ENCODE measurements at places on chromosomes 5 and 9. TPM values are rescaled to one million over a fixed set of nuclear protein-coding genes. Genes with fewer than 3 reads are reported as not detected.

CTXN3 gene
- not detected for total RNA-seq

NAIP gene
- 1.7 TPM for total RNA-seq

KLF9 gene
- total RNA-seq: 11.4 TPM

IL31RA gene
- total RNA-seq: 0.90 TPM

ADRA1B gene
- 0.56 TPM for total RNA-seq

LCP2 gene
- total RNA-seq: not detected

ENTPD2 gene
- total RNA-seq: not detected

FOXD4L3 gene
- total RNA-seq: not detected

AMACR gene
- 10.0 TPM for total RNA-seq

CNTLN gene
- 5.9 TPM for total RNA-seq

VCP gene
- total RNA-seq: 516 TPM

IFNA21 gene
- not detected for total RNA-seq

DNA sequence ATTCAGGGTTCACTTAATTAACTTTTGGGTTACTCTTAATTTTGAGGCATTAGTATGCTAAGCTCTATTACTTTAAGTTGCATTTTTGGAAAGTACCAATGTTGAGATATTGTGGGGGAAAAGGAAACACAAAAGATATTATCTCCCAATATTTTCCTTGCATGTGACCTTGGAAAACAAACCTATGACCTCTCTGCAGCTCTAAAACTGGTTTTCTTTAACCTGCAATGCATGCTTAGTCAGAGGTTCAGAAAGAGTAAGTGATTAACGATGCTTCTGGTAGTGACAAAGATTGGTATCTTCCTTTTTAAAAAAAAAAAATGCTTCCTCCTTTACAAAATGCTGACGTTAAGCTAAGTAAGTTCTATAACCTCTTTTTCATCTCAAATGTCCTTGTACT lies 44.9 kb upstream of the CDH18 start:
- DNase-seq: no peak

- no peak for DNase-seq
These were observed 5.4 kb upstream of the PRR7 start for GRCh38 chr5:177440990-177441780.

GRCh38 chr5:72366324-72366976 lies 46.3 kb downstream of the PTCD2 start:
- DNase-seq: peak; percentile 80

- DNase-seq: no peak
These were observed 68.5 kb downstream of the FOXD1 start for GRCh38 chr5:73380041-73380440.

DNA sequence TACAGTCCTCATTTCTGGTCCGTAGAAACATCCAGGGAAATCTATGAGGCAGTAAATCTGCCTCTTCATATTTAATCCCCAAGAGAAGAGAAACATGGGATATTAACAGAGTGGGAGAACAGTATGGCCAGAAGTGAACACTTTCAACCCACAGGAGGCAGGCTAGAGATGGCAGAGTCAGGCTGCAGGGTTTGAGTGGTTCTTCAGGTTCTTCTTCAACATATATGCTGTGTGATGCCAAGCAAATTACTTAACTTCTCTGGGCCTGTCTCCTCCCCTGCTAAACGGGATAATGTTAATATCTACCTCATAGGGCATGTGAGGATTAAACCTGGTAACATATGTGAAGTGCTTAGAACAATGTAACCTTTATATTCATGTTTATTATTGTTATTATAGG lies 321.8 kb downstream of the PSAT1 start:
- DNase-seq: no peak

- no peak for DNase-seq
These were observed 158.7 kb upstream of the HMHB1 start for GRCh38 chr5:143653256-143653655.

- no peak for DNase-seq
These were observed 1.3 kb downstream of the SEC16A start for GRCh38 chr9:136481558-136481957.

DNA sequence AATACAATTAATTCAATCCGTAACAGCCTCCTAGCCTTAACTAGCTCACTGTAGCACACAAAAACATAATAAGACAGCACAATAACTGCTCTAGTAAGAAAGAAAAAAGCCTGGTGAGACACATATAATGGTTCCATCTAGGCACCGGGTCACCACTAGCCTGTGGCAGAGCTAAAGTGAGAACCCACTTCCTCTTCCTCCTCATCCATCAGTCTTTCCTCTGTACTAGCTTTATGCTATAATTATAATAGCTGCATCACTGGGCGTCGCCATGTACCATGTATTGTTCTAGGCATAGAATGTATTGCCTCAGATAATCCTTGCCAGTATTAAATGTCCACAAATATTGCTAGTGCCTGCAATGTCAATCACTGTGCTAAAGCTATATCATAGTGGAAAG lies 23.1 kb downstream of the ADRB2 start:
- no peak for DNase-seq

DNA sequence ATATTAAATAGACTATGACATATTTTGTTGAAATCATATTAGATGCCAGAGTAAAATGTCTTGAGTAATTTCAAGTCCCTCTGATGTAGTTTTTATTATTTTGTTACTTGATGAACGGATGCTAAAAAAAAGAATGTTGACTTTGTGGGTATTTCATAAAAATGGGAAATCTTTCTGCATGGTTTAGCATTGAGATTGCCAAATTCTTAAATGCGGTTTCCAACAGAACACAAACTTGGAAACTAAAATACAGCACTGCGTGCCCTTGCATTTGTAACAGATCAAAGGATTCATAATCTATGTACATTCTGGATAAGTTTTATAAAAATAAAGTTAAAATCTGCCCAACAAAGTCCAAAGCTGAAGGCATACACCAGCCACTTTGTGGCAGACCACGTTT lies 425.5 kb upstream of the DAB2 start:
- no peak for DNase-seq

DNA sequence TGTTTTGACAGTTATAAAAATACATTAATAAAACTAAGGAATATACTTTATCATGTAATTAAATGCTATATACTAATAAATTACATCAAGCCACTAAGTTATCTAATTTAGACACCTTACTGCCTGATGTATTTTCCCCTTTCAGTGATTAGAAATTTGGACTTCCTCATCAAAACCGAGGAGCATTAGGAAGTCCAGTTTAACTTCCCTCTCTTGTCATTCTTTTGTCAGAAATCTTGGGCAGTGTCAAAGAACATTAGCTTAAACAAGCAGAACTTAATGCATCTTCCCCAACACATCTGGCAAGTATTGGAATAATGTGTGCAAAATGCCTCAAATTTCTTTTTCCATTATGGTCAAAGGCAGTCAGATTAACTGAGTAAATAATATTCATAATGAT lies 81.6 kb downstream of the PLPP1 start:
- no peak for DNase-seq

- no peak for DNase-seq
These were observed 4.2 kb downstream of the SIL1 start for GRCh38 chr5:139193928-139194327.

GRCh38 chr5:178223828-178224335 lies 8.7 kb downstream of the PHYKPL start:
- DNase-seq: no peak

DNA sequence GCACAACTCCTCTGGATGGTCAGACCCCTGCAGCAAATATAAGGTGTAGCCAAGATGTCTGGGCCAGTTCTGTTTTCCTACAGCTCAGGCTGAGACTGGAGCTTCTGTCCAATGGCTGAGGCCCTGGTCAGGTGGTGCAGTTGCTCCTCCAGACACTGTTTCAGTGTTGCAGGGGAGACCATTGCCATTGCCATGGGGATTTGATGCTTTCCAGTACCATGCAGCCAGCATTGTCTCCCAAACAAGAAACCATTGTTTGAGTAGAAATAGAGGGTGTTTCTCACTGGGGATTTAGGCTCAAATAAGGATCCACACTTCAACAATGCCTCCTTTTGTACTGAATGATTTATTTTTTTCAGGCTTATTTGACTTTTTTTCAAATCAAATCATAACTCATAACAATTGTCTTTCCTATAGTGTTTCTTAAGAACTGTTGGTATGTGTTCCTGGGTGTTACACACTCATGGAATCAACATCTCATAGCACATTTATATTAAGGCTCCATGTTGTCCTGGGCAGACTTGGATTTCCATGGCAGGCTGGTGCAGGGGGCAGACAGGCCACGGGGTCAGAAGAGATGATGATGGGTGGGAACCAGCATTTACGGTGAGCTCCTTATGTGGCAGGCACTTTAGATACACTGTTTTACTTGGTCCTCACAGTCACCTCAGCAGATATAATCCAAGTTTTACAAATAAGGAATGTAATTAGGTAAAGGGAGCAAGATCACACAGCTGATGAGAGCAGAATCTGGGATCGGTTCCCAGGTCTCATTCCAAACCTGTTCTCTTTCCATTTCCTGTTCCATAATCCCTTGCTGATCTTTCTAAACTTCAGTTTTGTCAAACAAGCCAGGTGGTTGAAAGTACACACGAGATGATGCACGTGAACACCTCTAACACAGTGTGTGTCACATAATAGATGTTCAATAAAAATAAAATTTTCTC lies 95.9 kb upstream of the GNAQ start:
- no peak for DNase-seq

DNA sequence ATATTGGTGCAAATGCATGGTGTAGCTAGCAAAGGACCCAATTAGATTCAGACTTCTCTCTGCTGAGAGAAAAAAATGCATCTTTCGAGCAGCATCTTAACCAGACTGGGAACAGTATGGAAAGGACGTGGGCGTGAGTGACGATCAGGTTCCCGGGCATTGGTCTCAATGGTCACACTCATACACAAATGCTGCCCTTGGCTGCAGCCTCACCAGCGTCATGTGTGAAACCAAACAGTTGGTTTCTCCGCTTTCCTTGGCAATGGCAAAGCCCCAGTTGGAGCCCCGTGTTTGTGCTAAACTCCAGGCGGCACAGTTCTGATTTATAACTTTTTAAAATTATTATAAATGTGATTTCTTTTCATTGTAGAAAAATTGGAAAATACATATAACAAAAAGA lies 237.8 kb downstream of the SEC61B start:
- DNase-seq: no peak

DNA sequence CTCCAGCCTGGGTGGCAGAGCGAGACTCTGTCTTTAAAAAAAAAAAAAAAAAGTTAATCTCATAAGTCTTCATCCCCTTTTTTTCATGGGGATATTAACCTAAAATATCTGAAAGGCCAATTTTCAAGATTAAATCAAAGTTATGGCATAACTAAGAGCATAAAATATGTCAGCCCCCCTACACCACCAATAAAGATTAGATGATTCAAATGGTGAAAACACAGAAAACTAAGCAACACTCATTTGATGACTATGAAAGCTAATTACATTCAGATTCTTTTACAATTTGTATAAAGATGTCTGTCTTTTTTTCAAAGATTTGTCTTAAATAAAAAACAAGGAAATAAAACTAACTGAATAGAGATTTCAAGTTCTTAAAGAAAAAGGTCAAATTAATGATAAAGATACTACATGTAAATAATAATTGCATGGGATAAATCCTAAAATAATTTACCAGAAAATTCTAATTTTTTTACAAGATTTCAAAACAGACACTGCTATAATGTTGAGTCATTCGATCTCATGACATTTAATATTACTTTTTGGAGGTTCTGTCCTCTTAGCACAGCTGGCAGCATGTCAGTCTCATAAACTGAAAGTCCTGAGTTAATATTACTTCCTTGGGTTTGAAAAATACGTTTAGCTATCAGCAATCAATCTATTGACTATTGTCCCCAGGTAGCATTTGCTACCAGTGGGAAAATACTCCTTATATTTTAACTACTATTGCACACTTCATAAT lies 112.9 kb downstream of the KIAA0825 start:
- DNase-seq: no peak

GRCh38 chr9:130482463-130482862 lies 37.7 kb downstream of the ASS1 start:
- DNase-seq: no peak

DNA sequence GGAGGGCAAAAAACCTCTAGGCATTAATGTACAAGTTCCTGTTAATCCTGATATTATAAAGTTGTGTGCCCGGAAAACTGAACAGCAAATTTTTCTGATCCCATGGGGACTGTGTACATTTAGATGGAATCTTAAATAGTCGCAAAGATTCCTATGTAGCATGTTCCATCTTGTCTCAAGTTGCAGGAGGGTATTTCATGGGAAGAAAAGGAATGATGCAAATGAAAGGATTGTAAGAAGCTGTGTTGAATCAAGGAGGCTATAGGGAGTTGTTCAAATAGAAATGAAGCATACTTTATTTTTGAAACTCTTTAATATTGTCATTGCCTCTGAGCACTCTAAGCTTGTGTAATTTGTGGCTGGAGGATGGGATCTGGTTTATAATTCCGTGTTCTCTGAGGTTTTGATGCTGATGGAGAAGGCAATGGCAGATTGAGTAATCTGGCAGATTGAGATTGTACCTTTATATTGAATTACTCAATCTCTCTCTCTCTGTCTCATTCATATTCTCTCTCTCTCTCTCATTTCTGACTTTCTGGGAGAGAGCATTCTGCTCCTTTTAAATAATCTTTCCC lies 288.5 kb downstream of the OSTF1 start:
- DNase-seq: no peak

- no peak for DNase-seq
These were observed 64.3 kb upstream of the PTCH1 start for GRCh38 chr9:95580812-95581761.

- peak; percentile 81 for DNase-seq
These were observed 2.7 kb downstream of the BNC2 start for GRCh38 chr9:16867576-16868311.

DNA sequence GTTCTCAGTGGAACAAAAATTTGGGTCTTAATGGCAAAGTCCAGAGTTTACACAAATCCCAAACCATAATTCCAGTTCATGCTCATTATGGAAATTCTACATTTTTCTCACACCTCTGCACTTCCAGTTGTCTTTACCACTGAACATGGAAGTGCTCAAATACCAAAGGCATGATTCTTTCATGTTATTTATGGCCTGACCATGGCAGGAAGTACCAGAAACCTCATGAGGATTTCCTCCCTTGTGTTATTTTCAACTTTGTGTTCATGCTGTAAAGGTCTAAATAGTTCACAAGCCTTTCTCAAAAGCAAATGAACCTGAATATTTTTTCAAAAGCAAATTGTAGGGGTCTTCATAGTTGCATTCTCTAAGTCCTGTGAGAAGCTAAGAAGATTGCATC lies 82.0 kb upstream of the ITGA1 start:
- no peak for DNase-seq

DNA sequence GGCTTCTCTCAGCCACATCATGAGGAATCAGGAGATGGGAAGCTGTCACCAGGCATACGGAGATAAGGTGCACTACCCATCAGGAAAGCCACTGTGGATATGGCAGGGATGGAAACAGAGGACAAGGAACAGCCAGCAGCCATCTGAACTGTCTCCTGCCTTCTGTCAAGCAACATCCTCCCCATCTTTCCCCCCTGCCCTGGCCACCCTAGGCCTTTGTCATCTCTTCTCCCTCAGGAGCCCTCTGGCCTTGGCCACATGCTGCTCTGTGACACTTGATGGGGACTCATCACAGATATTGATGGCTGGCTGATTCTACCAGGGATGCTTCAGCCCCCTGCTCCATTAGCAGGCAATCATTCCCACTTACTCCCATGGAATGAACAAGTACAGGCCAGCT lies 21.1 kb upstream of the MEIKIN start:
- no peak for DNase-seq

- DNase-seq: no peak
These were observed 3.4 kb downstream of the SQSTM1 start for GRCh38 chr5:179823937-179824744.

Measured in IMR-90 (cell line).